SK-N-SH (cell line): ENCODE measurements at places on chromosomes 5 and 9.
A peak's percentile ranks its signal among the peaks of the same experiment; 100 is the strongest.

- H3K27ac ChIP-seq: peak overlapping the region; percentile 39; the same call in 1 of the 2 replicates
- no peaks in the 10 kb centered on the region for H3K36me3 ChIP-seq
- no peaks in the 10 kb centered on the region for H3K4me1 ChIP-seq
- no peaks in the 10 kb centered on the region for H3K27me3 ChIP-seq
- no peak overlapping the region for H3K4me3 ChIP-seq
Observed at GRCh38 chr5:118692811-118693342, 295.5 kb downstream of the DTWD2 start.

DNA sequence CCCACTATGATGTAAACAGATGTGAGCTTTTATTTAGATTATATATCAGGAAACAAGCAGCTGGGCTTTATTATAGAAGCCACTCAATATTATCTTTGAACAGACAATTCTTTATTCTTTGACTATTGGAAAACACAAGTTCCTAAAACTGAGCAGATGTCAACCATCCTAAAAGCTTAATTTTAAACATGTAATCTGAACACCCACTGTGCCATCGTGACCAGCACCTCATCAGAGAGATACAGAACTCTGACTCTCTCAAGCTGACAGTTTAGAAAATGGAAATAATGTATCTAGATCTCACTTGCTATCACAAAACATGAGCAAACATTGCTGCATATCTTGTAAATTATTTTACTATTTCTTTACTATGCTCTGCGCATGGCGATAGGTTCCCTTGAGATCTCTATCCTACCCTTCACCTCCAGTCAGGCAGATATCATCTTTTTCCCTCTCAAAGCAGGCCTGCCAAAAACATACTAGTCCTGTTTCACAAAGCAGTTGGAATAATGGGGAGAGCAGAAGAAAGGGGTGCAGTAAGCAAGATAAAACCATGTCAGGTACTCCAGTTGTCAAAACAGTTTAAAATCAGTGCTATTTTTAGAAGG is 151.0 kb downstream of the KIAA0825 start:
- no peaks in the 10 kb centered on the region for H3K36me3 ChIP-seq
- no peak for DNase-seq
- H3K4me3 ChIP-seq: no peak overlapping the region
- H3K4me1 ChIP-seq: peaks cover 37% of the 10 kb centered on the region

GRCh38 chr9:108724122-108724521 is 131.7 kb downstream of the ACTL7B start:
- no peaks in the 10 kb centered on the region for H3K27me3 ChIP-seq
- DNase-seq: no peak
- H3K4me1 ChIP-seq: no peaks in the 10 kb centered on the region

DNA sequence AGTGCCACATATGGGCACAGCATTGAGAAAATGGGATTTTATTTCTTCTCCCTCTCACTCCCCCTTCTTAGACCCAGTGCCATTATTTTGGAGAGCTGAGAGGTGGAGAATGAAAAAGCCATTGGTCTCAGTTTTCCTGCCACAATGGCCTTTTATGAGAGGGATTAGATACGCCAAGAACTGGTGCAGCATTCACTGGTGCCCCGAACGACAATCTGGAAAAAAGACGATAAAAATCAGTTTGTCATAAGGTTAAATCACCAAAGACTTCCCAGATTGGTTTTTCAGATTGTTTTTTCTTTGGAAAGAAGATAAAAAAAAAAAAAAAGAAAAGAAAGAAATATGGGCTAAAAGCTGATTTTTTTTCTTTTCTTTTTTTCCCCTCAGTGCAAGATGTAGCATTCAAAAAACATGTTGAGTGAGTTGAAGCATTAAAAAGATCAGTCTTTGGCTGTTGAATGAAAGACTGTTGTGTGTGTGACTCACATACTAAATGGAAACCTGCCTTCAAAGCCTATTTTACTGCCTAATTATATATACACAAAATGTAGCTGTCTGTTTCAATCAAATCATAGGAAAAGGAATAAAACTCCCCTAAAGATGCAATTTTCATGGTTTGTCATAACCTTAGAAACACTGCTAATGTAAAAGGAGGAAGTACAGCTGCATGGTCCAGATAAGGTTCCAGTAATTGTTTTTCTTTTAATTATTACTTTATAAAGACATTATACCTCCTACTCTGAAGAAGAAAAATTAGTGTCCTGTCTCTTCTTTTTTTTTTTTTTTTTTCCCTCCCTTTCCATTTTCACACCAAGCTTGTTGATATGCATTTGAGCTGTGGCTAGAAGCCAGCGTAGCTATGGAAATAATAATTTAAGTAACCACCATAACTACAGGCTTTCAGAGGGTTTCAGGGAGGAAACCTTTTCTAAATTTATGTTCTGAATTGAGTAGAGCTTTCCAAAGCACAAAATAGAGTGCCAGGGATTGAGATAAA is 27.2 kb upstream of the ZNF608 start:
- peaks cover 7% of the 10 kb centered on the region for H3K4me1 ChIP-seq
- peak; percentile 16 for DNase-seq
- H3K27me3 ChIP-seq: no peaks in the 10 kb centered on the region
- H3K36me3 ChIP-seq: no peaks in the 10 kb centered on the region

- DNase-seq: peak; percentile 37
- no peaks in the 10 kb centered on the region for H3K36me3 ChIP-seq
- H3K27ac ChIP-seq: no peak overlapping the region
Observed at GRCh38 chr5:68460147-68460798, 244.7 kb downstream of the PIK3R1 start.

GRCh38 chr9:109739760-109740159 is 40.2 kb upstream of the PALM2AKAP2 start:
- H3K27ac ChIP-seq: no peak overlapping the region
- no peak overlapping the region for H3K4me3 ChIP-seq
- no peaks in the 10 kb centered on the region; the same call in 1 of the 2 replicates for H3K27me3 ChIP-seq
- DNase-seq: no peak

- no peak for DNase-seq
- H3K36me3 ChIP-seq: no peaks in the 10 kb centered on the region
- peak overlapping the region; percentile 27 for H3K4me3 ChIP-seq
- H3K27ac ChIP-seq: no peak overlapping the region
- H3K4me1 ChIP-seq: no peaks in the 10 kb centered on the region
Observed at GRCh38 chr5:31855134-31856040, 216.5 kb downstream of the PDZD2 start.

GRCh38 chr9:96782235-96782634 is 4.3 kb upstream of the ZNF510 start:
- no peak for DNase-seq
- H3K4me1 ChIP-seq: peaks cover 2% of the 10 kb centered on the region; the same call in 1 of the 2 replicates
- H3K27ac ChIP-seq: no peak overlapping the region
- no peaks in the 10 kb centered on the region for H3K27me3 ChIP-seq

DNA sequence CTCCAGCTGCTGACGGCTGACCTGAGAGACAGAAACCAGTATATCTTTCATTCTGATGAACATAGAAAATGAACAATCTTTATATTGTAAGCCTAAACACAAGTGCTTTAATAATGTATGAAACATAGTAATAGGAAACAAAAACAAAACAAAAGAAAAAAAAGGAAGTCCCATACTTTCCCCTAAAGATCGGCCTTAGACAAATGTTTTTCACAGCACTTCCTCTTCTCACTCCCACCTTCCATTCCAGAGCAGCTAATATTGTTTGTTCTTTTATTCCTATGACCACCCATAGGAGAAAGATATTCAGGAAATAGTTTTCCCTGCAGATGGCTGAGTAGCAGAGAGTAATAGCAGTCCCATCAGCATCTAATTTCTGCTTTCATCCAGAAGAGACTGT is 194.4 kb upstream of the SLC27A6 start:
- no peak overlapping the region for H3K27ac ChIP-seq
- DNase-seq: no peak
- H3K4me3 ChIP-seq: no peak overlapping the region
- H3K36me3 ChIP-seq: no peaks in the 10 kb centered on the region
- no peaks in the 10 kb centered on the region for H3K4me1 ChIP-seq

- DNase-seq: no peak
- H3K36me3 ChIP-seq: no peaks in the 10 kb centered on the region
- no peaks in the 10 kb centered on the region for H3K27me3 ChIP-seq
Observed at GRCh38 chr5:77420940-77421339, 71.2 kb downstream of the WDR41 start.

DNA sequence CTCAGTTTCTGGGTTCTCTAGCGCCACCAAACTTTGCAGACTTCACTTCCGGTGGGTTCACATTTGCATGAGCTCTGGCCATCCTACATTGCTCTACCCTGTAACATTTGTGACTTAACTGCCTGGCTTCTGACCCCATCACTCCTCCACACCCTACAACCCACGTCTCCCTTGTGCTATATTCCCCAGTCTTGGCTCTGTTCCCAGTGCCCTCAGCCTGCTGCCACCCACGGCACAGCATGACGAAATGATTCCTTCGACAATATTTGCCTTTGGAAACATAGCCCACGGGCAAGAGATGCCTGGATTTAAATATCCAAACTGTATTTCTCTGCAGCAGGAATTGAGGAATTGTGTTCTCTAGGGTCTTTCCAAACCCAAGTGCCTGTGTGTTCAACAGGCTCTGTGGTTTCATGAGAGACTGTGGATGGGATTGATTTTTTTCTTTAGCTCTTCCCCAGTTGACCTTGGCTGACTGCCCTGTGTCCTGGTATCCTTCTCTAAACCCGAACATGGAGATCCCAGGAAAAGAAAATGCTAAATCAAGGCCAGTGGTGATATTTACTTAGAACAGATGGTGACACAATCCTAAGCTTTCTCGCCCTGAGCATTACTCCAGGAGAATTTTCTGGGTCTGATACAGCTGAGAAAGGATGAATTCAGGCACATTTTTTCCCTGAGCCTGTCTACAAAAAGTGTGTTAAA is 44.4 kb upstream of the GRIA1 start:
- H3K27me3 ChIP-seq: no peaks in the 10 kb centered on the region
- H3K27ac ChIP-seq: no peak overlapping the region
- peak; percentile 19 for DNase-seq
- no peaks in the 10 kb centered on the region for H3K36me3 ChIP-seq
- H3K4me3 ChIP-seq: no peak overlapping the region

- peaks cover 66% of the 10 kb centered on the region for H3K4me1 ChIP-seq
- H3K27me3 ChIP-seq: no peaks in the 10 kb centered on the region
- no peak overlapping the region for H3K4me3 ChIP-seq
- peak overlapping the region; percentile 100 for H3K27ac ChIP-seq
Observed at GRCh38 chr9:133628766-133629165, 7.4 kb upstream of the DBH start.

DNA sequence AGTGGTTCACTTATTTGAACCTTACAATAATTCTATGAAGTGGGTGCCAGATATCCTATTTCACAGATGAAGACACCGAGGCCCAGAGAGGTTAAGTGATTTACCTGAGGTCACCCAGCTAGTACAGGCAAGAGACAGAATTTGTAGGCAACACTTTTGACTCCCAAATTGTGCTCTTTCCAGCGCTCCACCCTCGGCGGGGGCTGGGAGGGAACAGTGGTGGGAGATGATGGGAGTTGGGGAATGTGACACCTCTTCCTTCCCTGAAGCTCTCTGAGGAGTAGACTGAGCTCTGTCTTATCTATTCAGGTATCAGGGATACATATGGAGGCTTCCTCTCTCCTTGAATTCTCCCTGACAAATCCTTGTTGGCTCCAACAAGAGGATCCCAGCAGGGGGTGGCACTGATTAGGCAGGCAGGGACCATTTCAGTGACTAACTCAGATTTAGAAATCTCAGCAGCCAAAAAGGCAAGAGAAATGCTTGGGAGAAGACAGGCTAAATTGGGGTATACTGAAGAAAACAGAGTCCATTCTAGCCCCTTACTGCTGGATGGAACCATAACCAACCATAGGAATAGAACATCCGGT is 95.8 kb upstream of the PANK3 start:
- H3K4me1 ChIP-seq: peaks cover 7% of the 10 kb centered on the region; the same call in 1 of the 2 replicates
- peaks cover 67% of the 10 kb centered on the region for H3K36me3 ChIP-seq
- H3K27me3 ChIP-seq: no peaks in the 10 kb centered on the region
- no peak for DNase-seq
- no peak overlapping the region for H3K4me3 ChIP-seq

DNA sequence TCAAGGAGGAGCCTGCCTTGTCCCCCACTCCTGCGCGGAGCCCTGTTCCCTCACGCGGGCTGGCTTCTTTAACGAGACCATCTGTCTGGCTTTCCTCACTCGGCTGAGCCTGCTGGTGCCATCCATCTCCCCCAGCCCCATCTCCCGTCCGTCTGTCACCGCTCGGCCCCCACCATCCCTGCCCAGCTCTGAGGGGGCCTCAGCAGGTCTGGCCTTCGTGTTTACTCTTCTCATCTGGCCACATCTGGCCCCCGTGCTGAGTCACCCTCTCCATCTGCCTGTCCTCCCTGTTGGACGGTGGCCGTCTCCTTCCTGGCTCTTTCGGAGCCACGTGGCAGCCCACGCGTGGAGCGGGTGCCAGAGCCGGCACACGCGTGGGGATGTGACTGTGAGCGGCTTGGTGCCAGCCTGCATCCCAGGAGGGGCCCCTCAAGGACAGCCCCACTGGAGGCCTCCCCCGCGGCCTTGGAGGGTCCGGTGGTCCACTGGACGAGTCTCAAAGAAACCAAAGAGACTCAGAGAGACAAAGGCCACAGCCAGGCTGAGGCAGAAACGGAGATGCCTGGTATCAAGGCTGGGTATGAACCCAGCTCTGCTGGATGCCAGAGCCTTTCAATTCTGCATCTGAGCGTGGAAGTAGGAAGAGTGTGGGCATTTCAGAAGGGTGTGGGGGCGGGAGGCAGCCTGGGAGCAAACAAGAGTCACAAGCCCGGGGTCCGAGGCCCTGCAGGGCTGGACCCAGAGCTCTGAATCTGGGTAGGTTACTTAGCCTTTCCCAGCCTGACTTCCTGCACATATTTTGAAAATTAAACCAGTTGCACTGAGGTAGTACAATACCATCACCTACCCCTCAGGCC is 76.7 kb upstream of the UNC5A start:
- H3K4me1 ChIP-seq: peaks cover 23% of the 10 kb centered on the region
- no peak overlapping the region for H3K4me3 ChIP-seq
- peak; percentile 42 for DNase-seq
- H3K27me3 ChIP-seq: peaks cover 7% of the 10 kb centered on the region; the same call in 1 of the 2 replicates
- no peak overlapping the region for H3K27ac ChIP-seq
- no peaks in the 10 kb centered on the region for H3K36me3 ChIP-seq

GRCh38 chr5:178194026-178194425 is 6.9 kb upstream of the GMCL2 start:
- H3K4me3 ChIP-seq: no peak overlapping the region
- no peaks in the 10 kb centered on the region; the same call in 1 of the 2 replicates for H3K27me3 ChIP-seq
- no peak for DNase-seq
- no peaks in the 10 kb centered on the region for H3K36me3 ChIP-seq
- H3K4me1 ChIP-seq: no peaks in the 10 kb centered on the region

DNA sequence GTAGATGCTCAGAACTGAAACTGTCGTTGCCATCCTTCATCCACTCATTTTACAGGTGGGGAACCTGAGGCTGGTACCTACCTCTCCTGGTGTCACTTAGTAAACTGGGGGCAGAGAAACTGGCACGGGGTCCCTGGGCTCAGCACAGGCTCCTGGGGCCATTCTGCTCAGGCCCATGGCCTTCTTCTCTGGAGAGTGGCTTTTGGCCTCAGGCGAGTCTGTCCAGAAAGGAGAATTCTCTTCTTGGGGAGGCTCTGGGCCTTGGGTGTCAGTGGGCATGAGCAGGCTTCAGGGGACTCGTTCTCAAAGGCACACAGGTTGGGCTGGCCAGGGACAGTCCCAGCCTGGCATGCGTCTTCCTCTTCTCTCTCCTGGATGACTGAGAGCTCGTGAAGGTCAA is 24.6 kb downstream of the COL5A1 start:
- H3K27me3 ChIP-seq: no peaks in the 10 kb centered on the region
- peaks cover 25% of the 10 kb centered on the region for H3K36me3 ChIP-seq
- no peak overlapping the region for H3K27ac ChIP-seq
- no peak overlapping the region for H3K4me3 ChIP-seq
